ENCODE measurements at places on chromosomes 16 and 17.
A peak's percentile ranks its signal among the peaks of the same experiment; 100 is the strongest.

DNA sequence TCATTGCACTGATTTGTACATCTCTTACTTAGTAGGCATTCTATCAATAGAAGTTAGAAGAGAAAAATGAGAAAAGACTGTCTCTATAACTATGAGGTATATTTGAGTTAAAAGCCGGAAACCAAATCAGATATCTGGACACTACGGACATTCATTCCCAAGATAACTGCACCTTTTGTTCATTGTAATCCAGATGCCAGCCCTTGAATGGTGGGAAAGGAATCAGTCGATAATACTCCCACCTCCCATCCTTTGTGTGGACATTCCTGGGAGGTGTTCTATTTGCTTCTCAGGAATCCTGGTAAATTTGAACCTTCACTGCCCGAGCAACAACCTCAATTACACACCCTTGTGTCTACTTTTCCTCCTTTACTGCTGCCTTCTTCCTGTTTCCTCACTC lies 225.2 kb downstream of the CHD9NB start:
- no peak for DNase-seq

DNA sequence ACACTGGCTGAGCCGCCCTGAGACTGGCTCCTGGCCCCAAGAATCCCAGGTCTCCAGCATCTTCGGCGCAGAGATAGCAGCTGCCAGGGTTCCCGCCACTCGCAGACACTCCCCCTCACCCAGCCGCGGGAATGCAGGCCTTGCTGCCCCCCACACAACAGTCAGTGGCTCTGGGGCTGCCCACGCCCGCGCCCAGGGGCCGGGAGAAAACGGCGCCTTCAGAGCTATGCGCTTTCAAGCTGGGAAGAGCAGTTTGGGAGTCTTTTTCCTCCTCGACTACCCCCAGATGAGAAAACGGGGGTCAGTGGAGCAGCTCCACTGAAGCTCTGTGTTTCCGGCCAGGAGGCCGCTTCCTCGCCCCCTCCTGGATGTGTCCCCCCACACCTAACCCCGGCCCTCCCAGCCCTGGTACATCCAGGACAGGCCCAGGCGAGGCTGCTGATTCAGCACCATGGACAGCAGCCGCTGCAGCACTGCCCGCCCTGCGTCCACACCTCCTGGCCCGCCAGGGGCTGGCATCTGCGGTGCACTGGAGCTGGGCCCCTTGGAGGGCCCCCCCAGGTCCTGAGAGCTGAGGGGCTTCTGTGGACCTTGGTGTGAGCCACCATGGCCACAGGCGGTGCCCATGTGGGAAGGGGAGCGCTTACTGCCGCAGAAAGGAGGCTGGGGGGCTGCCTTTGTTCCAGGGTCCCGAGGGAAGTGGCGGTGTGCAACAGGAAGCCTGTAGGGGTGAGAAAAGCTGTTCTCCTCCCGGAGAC lies 35.7 kb downstream of the CACNA1H start:
- DNase-seq, result peak; percentile 79

GRCh38 chr16:68270353-68270752 lies 6.0 kb downstream of the SLC7A6 start:
- no peak for DNase-seq

DNA sequence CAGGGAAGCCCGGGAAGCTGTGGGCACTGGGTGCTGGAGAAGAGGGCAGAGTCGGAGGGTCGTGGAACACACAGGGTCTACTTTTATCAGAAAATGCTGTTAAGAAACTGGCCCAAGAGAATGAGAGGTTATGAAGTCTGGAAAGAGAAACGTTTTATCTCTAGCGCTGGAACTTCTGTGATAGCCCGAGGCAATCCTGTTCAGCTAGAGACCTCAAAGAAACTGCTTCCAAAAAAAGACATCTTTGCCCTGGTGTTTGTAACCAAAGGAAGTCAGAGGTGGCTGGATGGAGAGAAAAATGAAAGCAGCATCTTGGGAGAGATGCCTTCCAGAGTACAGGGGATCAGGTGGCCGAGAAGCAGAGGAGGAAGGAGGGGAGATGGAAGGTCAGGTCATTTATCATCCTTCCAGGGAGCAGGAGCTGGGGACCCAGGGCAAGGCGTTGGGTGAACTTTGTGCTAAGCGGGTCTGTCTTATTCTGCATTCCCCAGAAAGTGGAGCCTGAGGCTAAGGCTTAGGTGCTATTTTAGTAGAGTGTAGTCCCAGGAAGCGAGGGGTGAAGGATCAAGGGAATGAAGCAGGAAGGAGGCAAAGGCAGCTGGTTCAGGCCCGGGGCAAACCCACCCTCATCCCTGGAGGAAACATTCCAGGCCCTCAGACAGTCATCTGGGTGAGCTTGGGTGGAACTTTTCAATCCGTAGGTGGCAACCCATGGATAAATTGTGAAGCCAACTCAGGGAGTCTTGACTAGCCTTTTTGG lies 66.5 kb downstream of the MGAT5B start:
- no peak for DNase-seq

DNA sequence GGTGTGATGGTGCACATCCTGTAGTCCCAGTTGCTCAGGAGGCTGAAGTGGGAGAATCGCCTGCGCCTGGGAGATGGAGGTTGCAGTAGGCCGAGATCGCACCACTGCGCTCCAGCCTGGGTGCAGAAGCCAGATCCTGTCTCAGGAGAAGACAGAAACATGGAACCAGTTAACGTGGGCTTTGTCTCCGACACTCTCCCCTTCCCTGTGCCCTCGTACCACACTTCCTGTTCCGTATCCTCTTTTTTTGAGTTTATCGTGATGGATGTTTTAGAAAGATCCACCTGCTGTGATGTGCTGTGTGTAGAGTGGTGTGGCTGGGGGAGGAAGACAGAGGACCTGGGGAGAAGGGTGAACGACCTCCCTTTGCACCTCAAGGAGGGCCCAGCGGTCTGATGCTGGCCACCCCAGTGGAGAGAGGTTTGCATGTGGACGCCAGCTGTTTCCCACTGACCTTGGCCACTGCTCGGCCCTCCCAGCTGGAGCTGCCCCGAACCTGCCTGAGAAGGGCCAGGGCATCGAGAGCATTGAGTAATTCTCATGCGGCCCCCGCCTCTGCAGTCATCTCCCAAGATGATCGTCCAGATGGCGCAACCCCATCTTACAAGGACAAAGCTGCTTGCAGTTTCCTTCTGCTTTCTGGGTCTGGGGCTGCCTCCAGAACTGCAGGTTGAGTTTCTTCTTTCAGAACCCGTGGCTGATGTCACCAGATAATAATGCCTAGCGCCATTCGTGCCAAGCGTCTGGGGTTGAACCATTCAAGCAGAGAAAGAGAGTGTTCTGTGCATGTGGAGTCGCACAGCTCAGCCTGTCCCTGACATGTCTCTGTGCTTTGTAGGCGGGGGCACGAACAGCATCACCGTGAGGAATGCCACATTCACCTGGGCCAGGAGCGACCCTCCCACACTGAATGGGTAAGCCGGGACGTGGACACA lies 126.3 kb downstream of the ABCC1 start:
- DNase-seq, result no peak

- peak; percentile 66 for DNase-seq
Observed at GRCh38 chr17:64777415-64778239, 115.5 kb upstream of the SMURF2 start.

- DNase-seq, result no peak
Observed at GRCh38 chr17:67879662-67880061, 54.4 kb downstream of the BPTF start.

DNA sequence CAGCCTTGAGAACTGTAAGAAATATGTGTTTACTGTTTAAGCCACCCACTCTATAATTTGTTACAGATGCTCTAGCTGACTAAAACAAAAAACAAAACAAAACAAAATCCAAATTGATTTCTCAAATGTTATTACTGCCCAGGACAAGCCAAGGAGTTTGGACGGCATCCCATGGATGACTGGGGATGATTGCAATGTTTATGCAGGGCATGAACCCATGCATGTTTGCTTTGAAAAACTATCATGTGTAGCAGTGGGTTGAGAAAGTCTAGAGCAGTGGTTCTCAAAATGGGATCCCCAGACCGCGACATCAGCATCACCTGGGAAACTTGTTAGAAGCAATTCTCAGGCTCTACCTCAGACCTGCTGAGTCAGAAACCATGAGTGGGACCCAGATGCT lies 223.2 kb upstream of the PSMD7 start:
- DNase-seq, result no peak

GRCh38 chr17:69762766-69763165 lies 312.3 kb upstream of the KCNJ16 start:
- DNase-seq, result no peak

DNA sequence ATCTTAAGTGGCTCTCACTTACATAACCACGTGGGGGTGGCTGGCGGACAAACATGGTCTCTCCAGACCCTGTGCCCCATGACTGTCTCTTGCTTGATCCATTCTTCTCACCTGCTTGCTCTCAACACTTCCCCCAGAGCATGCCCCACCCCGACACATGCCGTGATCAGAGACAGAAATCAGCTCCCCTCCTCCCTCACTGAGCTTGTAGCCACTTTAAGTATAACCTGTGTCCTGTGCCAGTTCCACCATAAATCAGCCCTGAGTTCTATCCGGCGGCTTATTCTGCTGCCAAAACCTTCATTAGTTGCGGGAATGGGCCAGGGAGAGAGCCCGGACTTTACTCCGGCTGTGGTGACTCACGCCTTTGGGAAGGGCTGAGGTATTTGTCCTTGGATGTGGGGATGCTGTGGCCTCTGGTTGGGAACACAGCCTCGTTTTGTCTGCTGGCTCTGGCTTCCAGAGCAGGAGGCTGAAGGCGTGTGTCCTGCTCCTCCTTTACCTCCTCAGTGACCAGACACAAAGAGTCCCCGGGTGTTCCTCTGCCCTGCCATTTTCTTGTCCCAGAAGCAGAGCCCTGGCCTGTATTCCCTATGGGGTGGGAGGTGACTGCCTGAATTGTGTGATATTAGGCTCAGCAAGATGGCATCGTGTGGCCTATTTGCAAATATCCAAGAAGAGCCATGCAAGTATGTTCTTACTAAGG lies 21.1 kb downstream of the ANKRD40 start:
- no peak for DNase-seq

DNA sequence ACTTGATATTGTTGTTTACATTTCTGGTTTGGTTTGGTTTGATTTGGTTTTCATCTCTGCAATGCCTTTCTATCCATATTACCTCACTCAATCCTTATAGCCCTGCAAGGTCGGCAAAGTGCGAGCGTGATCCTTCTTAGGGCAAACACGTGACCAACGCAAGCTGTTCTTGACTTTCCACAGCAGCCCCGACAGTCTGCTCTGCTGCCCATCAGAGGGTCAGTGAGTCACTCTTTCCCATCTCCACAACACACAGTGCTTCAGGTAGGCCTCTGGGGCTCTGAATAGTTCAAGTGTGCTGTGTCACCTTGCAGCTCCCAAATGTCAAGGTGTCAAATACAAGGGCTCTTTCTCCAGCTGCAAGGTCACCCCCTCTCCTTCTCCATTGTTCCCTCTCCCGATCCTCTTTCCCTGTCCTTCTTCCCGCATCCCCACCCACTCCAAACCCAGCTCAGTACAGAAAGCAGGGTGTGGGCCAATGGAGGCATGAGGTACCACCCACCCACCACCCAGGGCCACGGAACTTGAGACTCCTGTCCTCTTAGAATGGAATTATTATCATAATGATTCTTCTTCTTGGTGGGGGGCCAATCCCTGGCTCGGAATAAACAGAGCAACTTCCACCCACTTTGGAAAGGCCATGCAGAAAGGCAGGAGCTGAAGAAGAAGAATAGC lies 139.7 kb downstream of the SLC39A11 start:
- no peak for DNase-seq

- peak; percentile 54 for DNase-seq
Observed at GRCh38 chr16:49440156-49441065, 66.8 kb downstream of the C16orf78 start.

All from eye (tissue), 1 donor.